ENCODE measurements at places on chromosomes 2 and 18.

DNA sequence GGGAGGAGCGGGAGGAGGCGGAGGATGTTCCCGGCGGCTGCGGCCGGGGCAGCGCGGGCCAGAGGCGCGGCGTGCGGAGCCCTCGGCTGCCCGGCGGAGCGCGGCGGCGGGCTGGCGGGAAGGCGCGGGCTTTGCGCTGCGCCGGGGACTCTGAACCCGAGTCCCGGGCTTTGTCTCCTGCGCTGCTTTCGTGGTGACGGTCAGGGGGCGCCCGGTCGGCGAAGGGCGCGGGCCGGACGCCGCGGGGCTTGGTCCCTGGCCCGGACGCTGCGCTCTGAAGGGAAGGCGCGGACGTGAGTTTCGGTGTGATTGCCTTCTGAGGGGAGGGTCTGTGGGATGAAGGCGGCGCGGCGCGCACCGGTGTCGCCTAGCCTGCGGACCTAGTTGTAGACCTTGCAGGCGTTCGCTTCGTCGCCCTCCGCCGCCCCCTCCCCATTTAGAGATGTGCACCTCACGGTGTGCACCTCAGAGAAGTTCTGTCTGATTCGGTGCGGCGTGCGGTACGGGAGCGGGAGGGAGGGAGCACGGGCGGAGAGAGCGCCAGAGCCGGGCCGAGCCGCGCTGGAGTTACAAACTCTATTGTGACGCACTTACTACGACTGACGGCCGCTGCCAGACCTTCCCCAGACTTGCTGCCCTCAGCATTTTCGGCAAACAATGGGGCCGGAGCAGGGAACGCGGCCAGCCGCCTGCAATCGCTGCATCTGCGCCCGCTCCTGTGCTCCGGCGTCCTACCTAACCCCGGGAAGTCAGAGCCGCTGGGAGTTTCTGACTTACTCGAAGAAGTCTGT is 2.1 kb downstream of the BCL2L11 start:
- peak; percentile 55 for DNase-seq

GRCh38 chr18:22494771-22495170 is 77.1 kb upstream of the CTAGE1 start:
- no peak for DNase-seq

GRCh38 chr2:127508023-127508630 is 18.2 kb downstream of the IWS1 start:
- DNase-seq, result no peak

DNA sequence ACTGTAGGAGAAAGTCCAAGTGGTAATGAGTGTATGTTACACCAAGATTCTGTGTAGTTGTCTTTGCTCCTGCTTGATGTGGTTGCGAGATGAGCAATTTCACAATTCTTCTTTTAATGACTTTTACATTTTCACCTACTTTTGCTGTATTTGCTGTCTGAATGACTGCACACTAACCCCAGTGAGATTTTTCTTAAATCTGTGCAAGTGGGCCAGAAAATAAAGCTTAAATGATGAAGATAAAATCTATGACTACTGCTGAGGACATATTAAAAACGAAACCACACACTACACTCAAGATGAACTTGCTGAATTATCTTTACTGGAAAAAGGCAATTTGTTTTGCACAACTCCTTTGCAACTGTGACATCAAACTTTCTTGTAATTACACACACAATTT is 4.1 kb downstream of the LDAH start:
- DNase-seq, result no peak

DNA sequence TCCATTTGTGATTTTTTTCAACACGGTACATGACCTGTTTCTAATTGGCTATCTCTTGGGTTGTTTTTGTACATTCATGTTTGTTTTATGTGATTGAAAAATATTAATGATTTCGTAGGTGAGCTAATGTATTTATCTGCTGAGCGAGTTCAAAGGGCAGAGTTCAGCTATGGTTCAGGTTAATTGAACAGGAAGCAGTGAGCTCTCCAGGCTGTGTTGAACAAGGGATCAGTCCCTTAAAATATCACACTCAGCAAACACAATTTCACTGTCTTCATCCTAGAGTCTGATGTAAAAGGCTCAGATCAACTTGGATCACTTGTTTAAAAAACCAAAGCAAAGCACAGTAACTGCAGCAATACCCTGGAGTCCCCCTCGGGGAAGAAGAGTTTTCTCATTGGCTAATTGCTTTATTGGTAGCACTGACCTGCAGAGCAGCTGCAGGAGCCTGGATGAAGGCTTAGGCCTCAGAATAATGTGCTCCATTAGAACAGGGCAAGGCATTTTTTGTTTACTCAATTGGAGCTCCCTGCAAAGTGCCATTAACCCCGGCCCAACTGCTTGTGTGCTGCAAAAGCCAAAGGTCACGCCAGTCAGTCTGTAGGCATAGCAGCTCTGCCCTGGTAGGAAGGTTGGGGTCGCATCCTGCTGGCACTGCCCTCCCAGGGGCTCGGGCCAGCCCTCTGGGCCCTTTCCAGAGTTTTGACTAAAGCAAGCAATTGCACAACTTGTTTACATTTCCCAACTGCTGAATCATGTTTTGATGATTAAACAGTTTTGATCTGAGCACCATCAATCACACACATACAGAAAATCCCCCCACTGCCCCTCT is 10.5 kb downstream of the ONECUT2 start:
- DNase-seq, result no peak

GRCh38 chr18:5417342-5417741 is 121.8 kb upstream of the ZBTB14 start:
- no peak for DNase-seq

All from stimulated activated CD4-positive, alpha-beta T cell treated with anti-CD3 and anti-CD28 coated beads, Interleukin-2, amount 100 ng/mL, for 24 hours (primary cell).